ENCODE measurements at places on chromosomes 11 and 22.

DNA sequence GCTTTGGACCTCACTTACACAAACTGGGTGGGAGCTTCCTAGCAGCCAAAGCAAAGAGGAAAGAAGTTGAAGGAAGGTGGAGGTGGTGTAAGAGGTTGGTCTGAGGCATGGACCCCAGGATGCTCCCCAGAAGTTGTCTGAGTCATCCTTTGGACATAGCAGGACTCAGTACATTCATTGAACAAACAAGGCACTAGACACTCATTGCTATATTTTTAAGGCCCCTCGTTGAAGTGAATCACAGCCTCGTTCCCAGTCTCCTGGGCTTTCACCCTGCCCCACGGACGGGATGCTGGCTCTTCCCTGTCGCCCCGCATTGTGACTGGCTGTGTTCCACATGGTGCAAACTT lies 95.9 kb upstream of the FGF3 start:
- DNase-seq = peak; percentile 51

DNA sequence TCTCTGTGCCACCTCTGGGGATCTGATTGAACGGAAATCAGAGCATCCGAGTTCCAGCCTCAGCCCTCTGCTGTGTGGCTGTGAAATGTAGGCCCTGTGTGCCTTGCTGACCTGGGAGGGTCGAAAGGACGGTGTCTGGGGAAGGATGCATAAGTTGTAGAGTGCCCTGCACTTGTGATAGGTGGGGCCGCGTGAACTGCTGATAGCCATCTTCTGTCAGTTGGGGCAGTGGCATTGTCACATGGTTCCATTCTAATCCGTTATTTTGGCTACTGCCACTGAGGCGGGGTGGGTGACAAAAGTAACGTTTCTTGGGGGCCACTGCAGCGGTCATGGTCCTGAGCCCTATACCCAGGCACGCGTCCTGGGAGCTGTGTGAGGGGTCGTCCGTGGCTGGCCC lies 63.4 kb downstream of the LRP5 start:
- DNase-seq = no peak

DNA sequence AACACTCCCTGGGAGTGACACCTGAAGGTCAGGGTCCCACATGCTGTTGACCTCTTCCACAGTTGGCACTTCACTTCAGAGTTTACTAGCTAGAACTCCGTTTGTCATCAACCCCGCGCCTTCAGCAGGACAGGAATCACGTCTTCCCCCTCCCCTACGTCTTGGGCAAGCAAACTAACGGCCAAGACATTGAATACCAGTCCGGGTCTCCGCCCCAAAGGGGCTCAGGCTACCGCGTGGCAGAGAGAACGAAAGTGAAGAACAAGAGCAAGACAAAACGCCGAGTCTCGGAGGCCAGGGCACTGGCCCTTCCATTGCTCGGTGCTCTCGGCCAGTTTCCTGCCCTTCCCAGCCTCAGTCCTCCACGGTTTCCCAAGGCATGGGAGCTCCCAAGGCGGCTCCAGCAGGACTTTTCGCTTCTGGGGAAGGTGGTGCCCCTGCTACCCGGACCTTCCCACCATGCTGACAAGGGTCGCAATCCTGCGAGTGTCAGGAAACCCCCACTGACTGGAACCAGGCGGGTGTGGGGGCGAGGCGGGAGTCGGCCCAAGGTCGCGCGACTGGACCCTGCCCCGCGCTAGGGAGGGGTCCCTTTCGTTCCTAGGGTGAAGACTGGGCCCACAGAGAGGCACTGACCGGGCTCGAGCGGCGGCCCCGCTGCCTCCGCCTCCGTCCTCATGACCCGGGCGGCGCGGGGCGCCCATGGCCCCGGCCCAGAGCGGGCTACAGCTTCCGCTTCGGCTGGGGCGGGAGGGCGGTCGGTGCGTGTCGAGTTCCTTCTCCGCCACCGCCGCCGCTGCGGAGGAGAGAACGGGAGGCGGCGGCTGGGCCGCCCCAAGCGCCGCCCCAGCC lies at the start of gene GUCD1:
Gene GUCD1, minus strand, starts transcription at position 826 of the 852 bp plus-strand sequence. Its CDS starts 147 bp downstream, at position 679.
- no peak for DNase-seq

GRCh38 chr11:73380897-73381410 lies 4.8 kb downstream of the RELT start:
- DNase-seq = no peak

GRCh38 chr22:17250380-17251082 lies 31.3 kb upstream of the ADA2 start:
- no peak for DNase-seq

DNA sequence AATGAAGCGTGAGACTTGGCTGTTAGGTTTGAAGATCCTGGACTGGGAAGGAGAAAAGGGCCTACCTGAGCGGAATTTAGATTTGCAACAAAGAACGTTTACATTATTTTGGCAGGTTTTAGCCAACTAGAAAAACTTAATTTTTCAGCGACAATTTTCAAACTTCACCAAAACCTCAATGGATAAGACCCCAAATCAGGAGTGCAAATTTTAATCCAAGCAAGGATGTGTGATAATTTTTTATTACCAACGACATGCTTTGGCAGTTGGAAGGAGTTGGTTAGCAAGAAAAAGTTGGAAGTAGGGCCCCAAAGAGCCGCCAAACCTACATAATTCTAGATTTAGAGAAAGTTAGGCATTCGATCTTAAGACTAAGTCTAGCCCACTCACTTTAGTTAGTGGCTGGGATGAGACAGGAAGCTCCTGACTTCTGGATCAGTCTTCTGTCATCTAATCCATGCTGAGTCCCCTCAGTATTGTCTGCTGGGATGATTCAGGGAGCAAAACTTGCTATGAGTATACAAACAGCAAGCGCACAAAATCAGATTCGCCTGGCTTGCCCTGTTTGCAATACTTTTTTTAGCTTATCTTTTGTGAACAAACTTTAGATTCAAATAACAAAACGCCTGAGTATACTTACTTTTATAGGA lies 787 bp upstream of the RDX start:
- DNase-seq = no peak

DNA sequence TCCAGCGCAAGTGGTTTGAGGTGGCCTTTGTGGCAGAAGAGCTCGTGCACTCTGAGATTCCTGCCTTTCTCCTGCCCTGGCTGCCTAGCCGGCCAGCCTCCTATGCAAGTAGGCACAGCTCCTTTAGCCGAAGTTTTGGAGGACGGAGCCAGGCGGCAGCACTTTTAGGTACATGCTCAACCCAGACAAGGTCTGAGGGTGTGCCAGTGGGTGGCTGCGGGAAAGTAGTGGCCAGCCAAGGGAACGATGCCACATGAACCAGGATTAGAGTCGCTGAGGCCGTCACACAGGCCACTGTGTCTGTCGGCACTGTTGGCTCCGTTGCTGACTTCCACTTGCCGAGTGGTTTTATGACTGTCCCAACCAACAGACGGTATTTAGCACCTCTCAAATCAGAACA lies 64.8 kb upstream of the YWHAH start:
- DNase-seq = no peak

GRCh38 chr11:35326266-35326879 lies 93.0 kb downstream of the SLC1A2 start:
- DNase-seq = no peak

GRCh38 chr11:95239871-95240649 lies 9.1 kb upstream of the SESN3 start:
- no peak for DNase-seq

DNA sequence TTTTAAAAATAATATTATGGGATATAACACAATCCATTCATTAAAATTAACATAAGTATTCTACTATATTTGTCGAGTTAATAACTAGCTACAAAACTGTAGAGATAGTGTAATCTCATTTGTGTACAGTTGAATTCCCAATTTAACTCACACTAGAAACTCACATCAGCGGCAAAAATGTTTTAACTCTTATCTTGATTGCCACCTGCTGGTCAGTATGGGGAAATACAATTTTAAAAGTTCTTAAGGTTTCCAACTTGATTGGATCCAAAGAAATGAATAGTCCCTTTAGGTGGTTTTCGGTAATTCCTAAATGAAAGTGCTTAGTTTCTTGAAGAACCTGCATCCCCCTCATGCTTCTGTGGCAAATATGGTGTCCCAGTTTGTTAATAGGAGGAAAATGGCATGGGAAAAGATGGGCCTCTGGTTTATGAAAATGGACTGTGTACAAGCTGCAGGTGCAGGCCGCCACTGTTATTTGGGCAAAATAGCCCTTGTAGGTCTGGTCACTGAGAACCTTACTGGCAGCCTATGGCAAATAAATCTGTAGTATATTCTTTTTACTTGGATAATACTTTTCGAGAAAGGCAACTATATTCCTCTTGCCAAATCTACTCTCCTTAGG lies 33.7 kb upstream of the SLC17A6 start:
- DNase-seq = peak; percentile 63

DNA sequence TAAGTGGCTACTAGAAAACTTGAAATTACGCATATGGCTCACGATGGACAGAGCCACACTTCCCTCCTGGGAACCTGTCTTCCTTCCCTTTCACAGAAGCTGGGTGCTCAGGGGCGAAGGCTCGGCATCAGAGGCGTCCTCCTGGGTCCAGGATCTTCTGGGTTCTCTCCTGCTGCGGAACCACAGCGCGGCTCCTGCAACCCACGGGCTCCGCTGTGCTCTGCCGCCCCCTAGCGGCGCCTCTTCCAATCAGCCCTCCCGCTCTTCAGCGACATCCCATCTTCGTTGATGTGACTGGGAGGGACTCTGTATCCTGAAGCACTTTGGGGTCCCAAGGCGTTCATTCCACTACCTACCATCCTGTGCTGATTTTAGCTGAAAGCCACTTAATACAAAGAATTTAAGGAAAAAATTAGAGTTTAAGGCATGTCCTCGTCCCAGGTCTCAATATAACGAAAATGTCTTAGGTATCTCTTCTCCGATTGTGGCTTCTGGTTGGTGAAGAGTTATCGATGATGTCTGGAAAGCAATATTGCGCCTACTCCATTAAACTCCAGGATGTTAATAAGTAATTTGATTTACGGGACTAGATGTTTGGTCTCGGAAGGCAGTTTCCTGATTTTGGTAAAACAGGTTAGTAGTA lies 14.8 kb upstream of the RPS3 start:
- DNase-seq = peak; percentile 79

DNA sequence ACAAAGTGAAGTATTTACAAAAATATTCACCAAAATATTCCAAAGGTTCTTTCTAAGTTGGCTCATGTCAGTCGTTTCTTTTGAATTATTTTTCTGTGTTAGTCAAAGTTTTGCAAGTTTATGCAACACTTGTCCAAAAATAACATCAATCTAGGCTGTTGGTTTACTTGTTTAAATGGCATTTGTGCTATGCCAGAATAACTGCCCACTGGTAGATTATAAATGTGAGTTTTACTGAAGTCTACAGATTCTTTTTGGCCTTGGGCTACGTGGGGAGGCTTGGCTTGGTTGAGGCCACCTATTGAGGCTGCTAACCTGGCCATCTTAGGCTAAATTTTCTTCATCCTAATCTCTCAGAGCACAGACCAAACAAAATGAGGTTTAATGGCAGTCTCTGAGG lies 1091.9 kb upstream of the RAG2 start:
- no peak for DNase-seq

DNA sequence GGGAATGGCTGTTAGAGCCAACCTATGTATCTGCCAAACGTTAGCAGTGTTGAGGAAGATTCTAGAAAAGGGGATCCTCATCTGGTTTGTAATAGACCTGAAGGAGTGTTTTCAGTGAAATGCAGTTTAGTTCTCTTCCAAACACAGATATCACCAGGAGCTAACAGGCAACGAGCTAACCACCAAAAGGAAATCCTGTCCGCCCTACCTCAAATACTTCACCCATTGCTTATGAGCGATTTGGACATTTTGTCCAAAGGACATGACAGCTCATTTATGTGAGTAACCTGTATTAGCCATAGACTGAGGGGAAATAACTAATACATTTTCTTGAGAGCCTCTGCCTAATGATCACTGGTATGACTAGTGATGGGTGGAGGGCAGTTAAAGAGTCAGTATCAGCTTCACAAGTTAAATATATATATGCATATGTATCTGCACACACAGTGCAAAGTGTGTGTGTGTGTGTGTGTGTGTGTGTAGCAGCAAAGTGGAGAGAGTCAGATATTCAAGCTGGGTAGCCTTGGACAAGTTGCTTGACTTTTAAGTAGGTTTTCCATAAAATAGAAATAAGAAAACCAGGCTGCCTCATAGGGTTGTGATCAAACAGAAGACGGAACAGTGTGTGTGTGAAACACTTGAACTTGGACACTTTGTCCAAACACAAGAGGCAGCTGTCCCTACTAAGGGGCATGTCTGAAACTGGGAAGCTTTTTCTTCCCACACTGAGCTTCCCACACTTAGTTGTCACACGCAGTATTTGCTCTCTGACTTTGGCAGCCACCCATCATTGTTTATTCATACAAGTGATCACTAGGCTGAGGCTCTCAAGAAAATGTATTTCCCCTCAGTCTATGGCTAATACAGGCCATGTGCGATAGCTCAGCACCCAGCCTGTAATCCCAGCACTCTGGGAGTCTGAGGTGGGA lies 940 bp upstream of the C11orf91 start:
- no peak for DNase-seq

- no peak for DNase-seq
Measured at GRCh38 chr22:31085493-31085824, 4.3 kb downstream of the SMTN start.

DNA sequence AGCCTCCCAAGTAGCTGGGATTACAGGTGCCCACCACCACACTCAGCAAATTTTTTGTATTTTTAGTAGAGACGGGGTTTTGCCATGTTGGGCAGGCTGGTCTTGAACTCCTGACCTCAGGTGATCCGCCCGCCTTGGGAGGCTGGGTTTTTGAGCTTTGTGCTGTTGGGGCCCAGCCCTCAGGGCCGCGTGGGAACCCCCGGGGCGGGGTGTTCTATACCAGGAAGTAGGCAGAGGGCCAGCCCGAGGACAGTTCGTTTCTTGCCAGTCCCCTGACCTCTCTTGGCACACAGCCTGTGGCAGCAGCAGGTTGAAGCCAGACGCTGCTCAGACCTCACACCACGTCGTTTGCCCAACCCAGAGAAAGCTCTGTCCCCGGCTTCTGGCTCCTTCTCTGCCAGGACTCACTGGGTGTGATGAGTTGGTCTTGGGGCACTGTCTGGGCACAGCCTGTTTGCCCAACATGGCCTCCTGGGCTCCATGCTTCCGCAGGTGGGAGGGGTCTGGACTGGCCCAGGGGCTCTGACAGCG lies 24.9 kb upstream of the CHKA start:
- DNase-seq = peak; percentile 93

DNA sequence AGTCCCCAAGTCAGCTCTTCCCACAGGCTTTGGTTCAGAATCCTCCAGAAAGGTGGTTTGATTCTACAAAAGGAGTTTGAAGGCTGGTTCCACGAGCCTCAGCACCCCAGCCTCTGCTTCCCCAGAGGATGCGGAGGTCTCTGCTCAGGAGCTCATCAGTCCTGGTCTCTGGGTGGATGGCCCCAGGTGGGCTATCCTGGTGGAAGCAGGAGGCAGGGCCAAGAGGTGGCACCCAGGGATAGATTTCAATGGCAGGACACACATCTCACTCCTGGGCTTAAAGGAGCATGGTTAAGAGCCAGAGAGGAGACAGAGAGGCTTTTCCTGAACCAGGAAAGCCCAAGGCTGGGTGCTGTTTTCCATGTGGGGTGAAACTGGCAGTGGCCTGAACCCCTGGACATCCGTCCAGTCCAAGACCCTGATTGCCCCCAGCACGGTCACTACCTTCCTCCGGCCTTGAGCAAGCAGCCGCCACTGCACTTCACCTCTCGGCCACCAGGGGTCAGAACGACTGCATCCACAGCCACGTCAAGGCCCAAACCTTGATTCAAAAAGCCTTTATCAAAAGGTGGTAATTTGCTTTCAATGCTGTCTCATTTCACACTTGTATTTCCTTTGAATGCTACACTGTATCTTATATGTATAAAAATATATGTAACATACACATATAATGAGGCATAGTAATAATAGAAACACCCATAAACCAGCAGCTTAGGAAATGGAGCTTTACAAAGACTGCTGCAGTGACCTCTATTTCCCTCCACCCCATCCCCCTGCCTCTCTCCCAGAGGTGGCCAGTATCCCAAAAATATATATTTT lies 19.3 kb upstream of the FXYD2 start:
- DNase-seq = peak; percentile 62

- DNase-seq = peak; percentile 46
Measured at GRCh38 chr11:86291466-86292262, 10.4 kb upstream of the HIKESHI start.

Measured in LoVo (cell line).